ENCODE measurements at places on chromosomes 12 and 14.

DNA sequence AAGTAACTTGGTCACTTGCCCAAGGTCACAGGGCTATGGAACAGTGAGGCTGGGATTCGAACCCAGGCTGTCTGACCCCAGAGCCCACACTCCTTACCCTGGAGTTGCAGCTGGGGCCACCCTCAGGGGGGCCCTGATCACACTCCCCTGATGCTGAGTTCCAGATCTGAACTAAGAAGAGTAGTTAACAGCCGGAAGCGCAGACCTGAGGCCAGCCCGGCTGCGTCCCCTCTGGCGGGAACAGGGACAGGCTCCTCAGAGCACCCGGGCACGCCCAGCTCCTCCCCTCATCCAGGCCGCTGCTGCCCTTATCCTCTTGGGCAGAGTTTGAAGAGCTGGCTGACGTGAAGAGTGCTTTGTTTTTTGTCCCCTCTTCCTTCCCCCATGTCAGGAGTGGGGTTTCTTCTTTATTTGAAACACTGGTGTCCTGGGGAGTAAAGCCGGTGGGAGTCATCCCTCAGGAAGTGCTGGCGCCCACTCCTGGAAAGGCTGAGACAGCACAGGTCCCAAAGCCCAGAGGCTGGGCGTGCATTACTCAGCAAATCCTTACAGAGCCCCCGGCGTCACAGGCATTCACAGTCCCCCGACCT, 8.7 kb downstream of the PHB2 start:
- DNase-seq: no peak

- DNase-seq: no peak
Observed at GRCh38 chr14:103384450-103385151, 614 bp upstream of the MARK3 start.

DNA sequence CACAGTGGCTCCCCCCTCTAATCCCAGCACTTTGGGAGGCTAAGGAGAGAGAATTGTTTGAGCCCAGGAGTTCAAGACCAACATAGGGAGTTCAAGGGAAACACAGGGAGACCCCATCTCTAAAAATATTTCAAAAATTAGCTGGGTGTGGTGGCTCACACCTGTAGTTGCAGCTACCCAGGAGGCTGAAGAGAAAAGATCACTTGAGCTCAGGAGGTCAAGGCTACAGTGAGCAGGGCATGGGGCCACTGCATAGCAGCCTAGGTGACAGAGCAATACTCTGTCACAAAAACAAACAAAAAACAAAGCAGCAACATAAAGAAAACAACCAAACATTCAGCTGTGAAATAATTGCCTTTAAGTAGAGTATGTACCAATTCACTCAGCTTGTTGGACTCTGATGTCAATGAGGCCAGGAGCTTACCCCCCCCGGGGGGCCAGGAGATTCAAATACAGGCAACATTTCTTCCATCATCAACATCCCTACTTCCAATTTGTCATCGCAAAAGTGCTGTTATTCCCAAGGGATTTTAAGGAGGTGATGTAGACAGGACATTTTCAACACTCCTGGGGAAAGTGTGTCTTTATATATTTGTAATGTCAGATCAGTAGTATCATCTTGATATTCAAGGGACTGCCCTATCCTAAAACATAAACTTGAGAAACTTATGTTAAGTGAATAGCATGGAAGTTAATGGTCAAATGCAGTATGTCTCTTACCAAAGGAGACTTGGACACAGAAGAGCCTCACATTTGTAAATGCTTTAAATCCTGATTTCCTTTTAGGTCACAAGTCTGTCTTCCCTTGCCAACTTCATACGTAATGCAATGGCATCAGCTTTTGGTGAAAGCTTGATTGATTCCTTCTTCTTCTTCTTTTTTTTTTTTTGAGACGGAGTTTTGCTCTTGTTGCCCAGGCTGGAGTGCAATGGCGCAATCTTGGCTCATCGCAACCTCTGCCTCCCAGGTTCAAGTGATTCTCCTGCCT, 40.6 kb upstream of the AEBP2 start:
- DNase-seq: no peak

GRCh38 chr12:51951843-51952722, 584 bp downstream of the ACVR1B start:
- DNase-seq: no peak

- DNase-seq: no peak
Observed at GRCh38 chr14:99852578-99852977, 59.4 kb downstream of the EML1 start.

Data from activated CD8-positive, alpha-beta memory T cell treated with anti-CD3 and anti-CD28 coated beads for 4 hours (primary cell).